Left lung (tissue), 14 donors: ENCODE measurements at places on chromosomes 12 and 14. TPM values are rescaled to one million over a fixed set of nuclear protein-coding genes. Genes with fewer than 3 reads are reported as not detected.

GRCh38 chr14:104227806-104228205 is 89.4 kb downstream of the KIF26A start:
- no peak overlapping the region for H3K4me3 ChIP-seq
- no peaks in the 10 kb centered on the region for H3K36me3 ChIP-seq
- H3K27me3 ChIP-seq, result peaks cover 21% of the 10 kb centered on the region
- H3K4me1 ChIP-seq, result no peaks in the 10 kb centered on the region
- no peak overlapping the region for H3K27ac ChIP-seq

- no peaks in the 10 kb centered on the region for H3K36me3 ChIP-seq
- H3K27me3 ChIP-seq, result no peaks in the 10 kb centered on the region
- no peak overlapping the region for H3K4me3 ChIP-seq
- H3K4me1 ChIP-seq, result no peaks in the 10 kb centered on the region
- no peak overlapping the region for H3K27ac ChIP-seq
Measured at GRCh38 chr14:89455412-89455811, 38.4 kb upstream of the FOXN3 start.

- H3K4me1 ChIP-seq, result peaks cover 3% of the 10 kb centered on the region
- DNase-seq, result no peak
- peak overlapping the region; percentile 59 for H3K4me3 ChIP-seq
- H3K36me3 ChIP-seq, result no peaks in the 10 kb centered on the region
- peak overlapping the region; percentile 96 for H3K27ac ChIP-seq
Measured at GRCh38 chr12:80936353-80936641, 1.4 kb downstream of the LIN7A start.

DNA sequence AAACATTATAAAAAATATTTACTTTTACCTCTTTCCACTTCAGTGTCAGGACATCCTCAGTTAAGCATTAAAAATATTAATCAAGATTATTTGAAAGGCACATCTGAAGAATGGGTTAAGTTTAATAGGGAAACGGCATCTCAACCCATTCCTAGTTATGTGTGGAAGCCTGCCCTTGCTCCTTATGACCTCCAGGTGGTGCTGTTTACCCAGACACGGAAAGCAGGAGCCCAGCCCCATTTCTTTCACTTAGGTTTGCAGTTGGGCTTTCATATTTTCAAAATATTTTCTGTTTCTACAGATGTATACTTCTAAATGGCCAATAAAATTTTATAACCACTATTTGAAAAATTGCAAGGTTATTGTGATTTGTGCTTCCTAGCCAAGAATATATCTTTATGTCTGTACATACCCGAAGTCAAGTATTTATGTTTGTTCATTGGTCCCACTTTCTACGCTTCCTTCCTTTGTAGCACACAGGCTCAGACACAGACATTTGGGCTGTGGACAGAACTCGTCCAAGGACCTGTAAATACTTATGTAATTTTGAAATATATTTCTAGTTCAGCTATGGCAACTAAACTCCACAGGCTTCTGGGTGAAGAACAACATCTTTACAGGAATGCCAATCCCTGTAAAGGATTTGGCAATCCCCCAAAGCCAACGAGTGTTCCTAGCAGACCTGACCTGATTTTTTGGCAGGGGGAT is 247.1 kb downstream of the AKAP6 start:
- no peaks in the 10 kb centered on the region for H3K27me3 ChIP-seq
- DNase-seq, result no peak
- no peak overlapping the region for H3K27ac ChIP-seq
- no peak overlapping the region for H3K4me3 ChIP-seq

KRT73 gene
- 0.34 TPM for polyA plus RNA-seq

ASCL1 gene
- 2.8 TPM for polyA plus RNA-seq

DNA sequence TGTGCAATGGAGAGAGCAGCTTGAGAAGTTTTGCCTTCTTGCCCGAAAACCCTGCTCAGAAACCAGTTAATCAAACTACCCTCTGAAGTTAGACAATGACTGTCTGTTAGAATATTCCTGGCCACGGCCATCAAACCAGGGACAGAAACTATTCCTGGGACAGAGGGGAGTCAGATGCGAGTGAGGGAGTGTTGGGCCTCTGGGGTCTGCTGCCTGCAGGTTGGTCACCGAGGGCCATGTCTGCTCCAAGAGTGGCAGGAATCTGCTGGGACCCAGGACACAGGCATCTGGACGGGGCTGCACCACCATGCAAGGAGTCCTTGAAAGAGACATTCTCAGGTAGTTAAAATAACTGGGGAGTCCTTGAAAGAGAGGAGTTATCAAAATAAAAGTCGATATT is 16.9 kb upstream of the EIF2B2 start:
- no peaks in the 10 kb centered on the region for H3K4me1 ChIP-seq
- no peaks in the 10 kb centered on the region for H3K27me3 ChIP-seq
- no peak overlapping the region for H3K27ac ChIP-seq
- H3K36me3 ChIP-seq, result no peaks in the 10 kb centered on the region
- no peak overlapping the region for H3K4me3 ChIP-seq

DNA sequence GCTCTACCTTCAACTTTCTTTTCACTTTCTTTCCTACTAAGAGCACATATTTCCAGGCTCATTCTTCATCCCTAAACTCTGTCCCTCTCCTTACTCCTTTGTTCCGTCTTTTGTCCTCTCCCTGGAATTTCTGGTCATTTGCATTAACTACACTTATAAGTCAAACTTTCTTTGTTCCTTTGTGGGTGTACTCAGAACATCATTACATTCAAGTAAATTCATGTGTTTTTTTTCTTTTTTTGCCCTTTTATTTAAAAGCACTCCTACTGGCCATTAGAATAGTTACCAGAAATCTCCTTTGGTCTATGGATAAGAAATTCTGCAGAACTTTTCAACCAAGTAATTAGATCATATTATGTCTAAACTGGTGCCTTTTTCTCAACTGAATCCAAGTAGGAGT is 802.6 kb downstream of the DIO2 start:
- H3K4me3 ChIP-seq, result no peak overlapping the region
- H3K27me3 ChIP-seq, result no peaks in the 10 kb centered on the region
- no peaks in the 10 kb centered on the region for H3K4me1 ChIP-seq
- H3K36me3 ChIP-seq, result no peaks in the 10 kb centered on the region
- H3K27ac ChIP-seq, result no peak overlapping the region

- peaks cover 3% of the 10 kb centered on the region for H3K4me1 ChIP-seq
- H3K27me3 ChIP-seq, result no peaks in the 10 kb centered on the region
- peak within 1 kb of the TSS; percentile 93 for H3K27ac ChIP-seq
- peak; percentile 96 for DNase-seq
- H3K4me3 ChIP-seq, result peak within 1 kb of the TSS; percentile 78
- H3K36me3 ChIP-seq, result no peaks in the 10 kb centered on the region
Measured at GRCh38 chr12:76348079-76348901, at the start of gene BBS10. Gene BBS10, minus strand, starts transcription at chr12:76348415. Its CDS starts 57 bp downstream, at chr12:76348358.

DNA sequence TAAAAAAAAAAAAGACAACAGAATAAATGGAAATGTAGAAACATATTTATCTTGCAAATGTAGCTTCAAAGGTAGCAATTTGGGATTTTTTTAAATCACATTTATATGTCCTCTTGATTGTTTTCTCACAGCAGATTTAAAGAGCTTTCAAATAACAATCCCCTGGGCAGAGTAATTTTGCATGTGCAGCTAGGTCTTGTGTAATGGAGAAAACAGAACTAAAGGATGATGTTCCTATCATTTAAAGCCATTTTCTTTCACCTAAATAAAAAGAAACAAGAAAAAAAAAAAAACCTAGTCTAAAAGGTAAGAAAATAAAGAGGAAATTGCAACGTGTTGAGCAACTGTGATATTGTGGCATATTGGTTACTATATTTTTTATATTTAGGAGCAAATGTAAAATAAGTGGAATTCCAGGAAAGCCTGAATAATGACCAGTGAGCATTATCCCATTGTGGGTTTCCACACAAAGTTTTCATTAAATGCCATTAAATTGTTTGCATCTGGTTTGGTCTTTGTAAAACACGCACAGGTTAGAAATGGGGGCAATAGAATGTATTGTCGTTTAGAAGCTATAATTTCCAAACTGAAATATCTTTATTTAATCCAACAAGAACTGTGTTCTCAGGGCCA is 215.6 kb downstream of the SLC6A15 start:
- no peaks in the 10 kb centered on the region for H3K36me3 ChIP-seq
- H3K27ac ChIP-seq, result no peak overlapping the region

DNA sequence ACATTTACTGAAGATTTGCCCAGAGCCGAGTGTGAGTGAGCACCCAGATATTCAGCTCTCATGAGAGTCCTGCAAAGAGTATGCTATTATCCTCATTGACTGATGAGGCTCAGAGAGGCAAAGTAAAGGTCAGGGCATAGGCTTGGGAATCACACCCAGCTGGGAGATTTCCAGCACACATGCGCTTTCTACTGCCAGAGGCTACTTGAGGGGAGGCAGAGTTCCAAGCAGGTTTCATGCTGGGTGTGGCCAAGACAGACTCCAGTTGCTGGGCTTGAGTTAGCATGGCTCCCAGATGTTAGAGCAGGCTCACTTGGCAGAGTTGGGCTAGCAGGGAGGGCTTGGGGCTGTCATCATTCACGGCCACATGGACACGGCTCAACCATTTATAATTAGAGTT is 14.4 kb upstream of the FAM181A start:
- H3K36me3 ChIP-seq, result no peaks in the 10 kb centered on the region
- H3K4me3 ChIP-seq, result no peak overlapping the region
- no peaks in the 10 kb centered on the region for H3K27me3 ChIP-seq
- H3K27ac ChIP-seq, result no peak overlapping the region

- no peak for DNase-seq
- H3K27ac ChIP-seq, result no peak overlapping the region
- no peak overlapping the region for H3K4me3 ChIP-seq
- H3K4me1 ChIP-seq, result no peaks in the 10 kb centered on the region
Measured at GRCh38 chr12:1540690-1541089, 53.7 kb downstream of the FBXL14 start.

ABCC9 gene
- 21.1 TPM for polyA plus RNA-seq

DNA sequence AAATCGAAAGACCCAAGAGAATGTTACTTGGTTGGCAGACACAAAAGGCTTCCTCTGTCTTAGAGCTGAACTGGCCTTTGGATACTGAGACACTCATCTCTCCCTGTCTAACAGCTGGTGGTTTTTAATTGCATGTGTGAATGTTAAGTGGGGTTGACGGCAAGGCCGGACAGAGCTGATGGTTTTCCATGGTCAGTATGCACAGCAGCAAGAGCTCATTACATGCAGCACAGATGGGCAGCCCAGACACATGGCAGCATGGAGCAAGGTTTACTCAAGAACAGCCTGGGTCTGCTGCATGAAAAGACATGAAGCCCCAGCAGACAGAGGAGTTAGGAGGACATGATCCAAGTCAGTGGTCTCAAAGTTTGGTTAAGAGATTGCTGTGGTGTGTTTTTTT is 27.8 kb upstream of the CACNA2D4 start:
- peaks cover 2% of the 10 kb centered on the region for H3K4me1 ChIP-seq
- H3K27me3 ChIP-seq, result no peaks in the 10 kb centered on the region
- H3K4me3 ChIP-seq, result no peak overlapping the region

DNA sequence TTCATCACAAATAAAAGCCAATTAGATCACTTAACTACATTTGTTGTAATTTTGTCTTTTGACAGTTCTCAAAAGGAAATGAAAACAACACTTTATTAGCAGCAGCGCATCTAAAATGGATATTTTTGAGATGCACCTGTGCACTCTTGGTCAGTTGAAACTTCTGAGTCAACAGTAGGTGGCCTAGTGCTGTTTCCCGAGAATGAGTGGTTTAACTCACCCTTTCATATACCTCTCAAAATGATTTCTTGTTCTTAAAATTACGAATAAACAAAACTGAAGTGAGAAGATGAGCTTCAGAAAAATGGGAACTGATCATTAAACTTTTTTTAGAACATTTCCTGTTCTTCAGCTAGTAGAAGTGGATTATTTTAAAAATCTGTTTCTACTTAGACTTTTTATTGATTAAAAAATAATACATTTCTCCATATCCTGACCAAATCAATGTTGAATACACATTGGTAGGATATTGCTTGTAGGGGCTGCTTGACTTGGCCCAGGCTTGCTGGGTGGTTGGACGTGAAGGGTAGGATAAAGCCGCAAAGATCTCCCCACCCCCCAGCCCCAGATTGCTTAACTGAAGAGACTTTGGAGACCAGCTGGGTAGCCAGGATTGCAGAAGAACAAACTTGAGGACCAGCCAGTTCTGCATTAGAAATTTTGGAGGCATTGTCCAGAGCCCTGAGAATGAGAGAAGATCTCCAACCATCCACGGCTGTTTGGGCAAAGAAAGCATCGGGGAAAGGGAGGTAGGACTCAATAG is 22.3 kb upstream of the STK38L start:
- peaks cover 4% of the 10 kb centered on the region for H3K4me1 ChIP-seq
- no peak for DNase-seq
- no peak overlapping the region for H3K4me3 ChIP-seq
- no peaks in the 10 kb centered on the region for H3K27me3 ChIP-seq

SERPINA5 gene
- polyA plus RNA-seq, result 0.48 TPM

- no peak overlapping the region for H3K27ac ChIP-seq
- no peaks in the 10 kb centered on the region for H3K4me1 ChIP-seq
- H3K27me3 ChIP-seq, result no peaks in the 10 kb centered on the region
- no peak for DNase-seq
- no peak overlapping the region for H3K4me3 ChIP-seq
Measured at GRCh38 chr14:54516709-54517108, 7.0 kb downstream of the CGRRF1 start.

RPGRIP1 gene
- 0.84 TPM for polyA plus RNA-seq

GRCh38 chr12:31931796-31932715 is 27.2 kb upstream of the RESF1 start:
- DNase-seq, result no peak
- H3K36me3 ChIP-seq, result no peaks in the 10 kb centered on the region
- no peak overlapping the region for H3K27ac ChIP-seq
- H3K4me3 ChIP-seq, result no peak overlapping the region
- H3K27me3 ChIP-seq, result no peaks in the 10 kb centered on the region

DNA sequence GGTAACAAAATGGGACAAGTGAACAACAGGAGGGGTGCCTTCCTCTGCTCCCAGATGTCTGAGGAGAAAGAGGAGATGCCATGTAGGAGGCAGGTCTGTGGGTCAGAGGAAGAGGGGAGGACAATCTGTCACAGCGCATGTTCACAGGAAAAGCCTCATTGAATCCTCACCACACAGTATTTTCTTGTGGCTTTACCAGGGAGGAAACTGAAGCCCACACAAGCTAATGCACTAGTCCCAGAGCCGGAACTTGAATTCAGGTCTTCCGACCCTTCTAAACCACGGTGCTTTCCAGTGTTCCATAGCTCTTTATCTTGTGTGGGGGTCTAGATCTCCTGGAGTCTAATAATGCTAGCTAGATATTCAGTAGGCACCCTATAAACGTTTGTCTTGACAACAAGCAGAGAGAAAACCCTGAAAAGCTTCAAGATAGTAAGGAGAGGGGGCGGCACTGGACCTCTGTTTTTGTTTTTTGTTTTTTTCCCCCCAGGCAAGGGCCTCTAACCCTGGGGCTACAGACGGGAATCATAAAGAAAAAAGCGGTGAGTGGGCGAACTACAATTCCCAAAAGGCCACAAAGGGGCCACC is 371 bp upstream of the SHMT2 start:
- DNase-seq, result no peak
- H3K27me3 ChIP-seq, result peaks cover 31% of the 10 kb centered on the region
- H3K4me3 ChIP-seq, result peak overlapping the region; percentile 56

- no peak for DNase-seq
- H3K27me3 ChIP-seq, result no peaks in the 10 kb centered on the region
- H3K27ac ChIP-seq, result peak overlapping the region; percentile 37
- H3K4me1 ChIP-seq, result peaks cover 6% of the 10 kb centered on the region
Measured at GRCh38 chr14:23469906-23470403, 452 bp downstream of the NGDN start.

GRCh38 chr14:33408291-33408690 is 469.6 kb downstream of the NPAS3 start:
- no peaks in the 10 kb centered on the region for H3K36me3 ChIP-seq
- no peak overlapping the region for H3K4me3 ChIP-seq
- no peak overlapping the region for H3K27ac ChIP-seq
- DNase-seq, result no peak
- no peaks in the 10 kb centered on the region for H3K4me1 ChIP-seq
